ENCODE measurements at places on chromosomes 6 and 20. TPM values are rescaled to one million over a fixed set of nuclear protein-coding genes. Genes with fewer than 3 reads are reported as not detected.

DNA sequence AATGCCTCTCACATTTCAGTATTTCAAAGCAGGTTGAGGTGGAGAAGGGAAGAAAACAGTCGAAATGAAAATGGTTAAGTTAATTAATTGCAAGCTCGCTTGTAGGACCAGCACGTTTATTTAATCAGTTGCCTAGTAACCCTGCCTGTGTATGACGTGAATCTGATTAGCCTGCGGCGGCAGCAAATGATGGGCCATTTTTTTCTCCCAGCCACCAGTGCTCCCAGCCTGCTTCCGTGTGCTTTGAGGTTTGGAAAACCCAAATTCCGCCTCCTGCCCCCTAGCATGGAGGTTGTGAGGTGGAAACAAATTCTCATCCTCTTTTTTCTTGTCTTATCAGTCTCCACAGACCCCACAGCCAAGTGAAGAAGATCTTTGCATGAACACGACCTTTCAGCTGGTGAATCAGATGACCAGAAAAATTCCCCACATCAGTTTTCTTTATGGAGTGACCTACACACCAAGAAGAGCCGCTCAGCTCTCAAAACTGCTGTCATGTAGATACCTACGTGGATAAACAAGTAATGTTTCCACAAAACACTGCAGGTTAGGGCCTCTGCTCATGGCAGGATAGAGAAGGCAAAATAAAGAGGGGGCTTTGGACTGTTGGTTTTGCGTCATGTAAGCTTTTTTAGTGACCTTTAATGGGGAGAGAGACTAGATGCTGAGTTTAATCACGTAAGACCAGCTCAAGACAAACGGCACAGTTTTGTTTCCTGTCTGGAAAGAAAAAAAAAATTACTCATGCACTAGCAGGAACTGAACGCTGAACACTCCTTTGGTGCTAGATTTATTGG lies 572.9 kb upstream of the NOX3 start:
- H3K27me3 ChIP-seq: no peaks in the 10 kb centered on the region
- no peaks in the 10 kb centered on the region for H3K36me3 ChIP-seq
- H3K27ac ChIP-seq: no peak overlapping the region
- H3K4me1 ChIP-seq: no peaks in the 10 kb centered on the region
- DNase-seq: no peak

DNA sequence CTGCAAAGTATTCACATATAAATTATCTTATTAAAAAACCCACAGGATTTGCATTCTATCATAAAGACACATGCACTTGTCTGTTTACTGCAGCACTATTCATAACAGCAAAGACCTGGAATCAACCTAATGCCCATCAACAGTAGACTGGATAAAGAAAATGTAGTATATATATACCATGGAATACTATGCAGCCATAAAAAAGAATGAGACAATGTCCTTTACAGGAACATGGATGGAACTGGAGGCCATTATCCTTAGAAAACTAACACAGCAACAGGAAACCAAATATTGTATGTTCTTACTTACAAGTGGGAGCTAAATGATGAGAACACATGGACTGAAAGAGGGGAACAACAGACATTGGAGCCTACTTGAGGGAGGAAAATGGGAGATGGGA lies 97.0 kb downstream of the FAM217A start:
- H3K27me3 ChIP-seq: no peaks in the 10 kb centered on the region
- no peak overlapping the region for H3K27ac ChIP-seq
- no peak for DNase-seq
- no peaks in the 10 kb centered on the region for H3K36me3 ChIP-seq
- peaks cover 7% of the 10 kb centered on the region for H3K4me1 ChIP-seq

GRCh38 chr6:2978923-2979322 lies 7.6 kb upstream of the SERPINB6 start:
- no peak overlapping the region for H3K27ac ChIP-seq
- no peaks in the 10 kb centered on the region for H3K27me3 ChIP-seq
- H3K4me1 ChIP-seq: peaks cover 13% of the 10 kb centered on the region
- no peak overlapping the region for H3K4me3 ChIP-seq

GRCh38 chr6:145895802-145896201 lies 68.4 kb downstream of the SHPRH start:
- no peaks in the 10 kb centered on the region for H3K27me3 ChIP-seq
- no peaks in the 10 kb centered on the region for H3K4me1 ChIP-seq
- H3K36me3 ChIP-seq: peaks cover 24% of the 10 kb centered on the region
- DNase-seq: no peak
- H3K4me3 ChIP-seq: no peak overlapping the region
- no peak overlapping the region for H3K27ac ChIP-seq

DNA sequence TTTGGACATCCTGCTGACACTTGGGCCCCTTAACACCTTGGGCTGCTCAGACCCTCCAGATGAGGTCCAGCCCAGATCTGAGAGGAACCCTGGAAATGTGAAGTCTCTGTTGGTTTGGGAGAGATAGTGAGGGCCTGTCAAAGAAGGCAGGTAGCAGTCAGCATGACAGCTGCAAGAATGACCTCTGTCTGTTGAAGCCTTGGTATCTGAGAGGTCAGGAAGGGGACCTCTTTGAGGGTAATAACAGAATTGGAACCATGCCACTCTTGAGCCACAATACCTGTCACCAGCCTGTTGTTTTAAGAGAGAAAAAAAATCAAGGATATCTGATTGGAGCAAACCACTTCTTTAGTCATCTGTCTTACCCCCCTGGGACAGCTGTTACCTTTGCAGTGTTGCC lies 4.2 kb downstream of the SYS1 start:
- H3K4me1 ChIP-seq: no peaks in the 10 kb centered on the region
- no peaks in the 10 kb centered on the region for H3K27me3 ChIP-seq
- H3K36me3 ChIP-seq: peaks cover 6% of the 10 kb centered on the region
- no peak overlapping the region for H3K27ac ChIP-seq

GRCh38 chr20:18985551-18985950 lies 172.0 kb downstream of the SCP2D1 start:
- H3K4me1 ChIP-seq: no peaks in the 10 kb centered on the region
- DNase-seq: no peak
- H3K4me3 ChIP-seq: no peak overlapping the region
- no peaks in the 10 kb centered on the region for H3K27me3 ChIP-seq
- no peak overlapping the region for H3K27ac ChIP-seq

DNA sequence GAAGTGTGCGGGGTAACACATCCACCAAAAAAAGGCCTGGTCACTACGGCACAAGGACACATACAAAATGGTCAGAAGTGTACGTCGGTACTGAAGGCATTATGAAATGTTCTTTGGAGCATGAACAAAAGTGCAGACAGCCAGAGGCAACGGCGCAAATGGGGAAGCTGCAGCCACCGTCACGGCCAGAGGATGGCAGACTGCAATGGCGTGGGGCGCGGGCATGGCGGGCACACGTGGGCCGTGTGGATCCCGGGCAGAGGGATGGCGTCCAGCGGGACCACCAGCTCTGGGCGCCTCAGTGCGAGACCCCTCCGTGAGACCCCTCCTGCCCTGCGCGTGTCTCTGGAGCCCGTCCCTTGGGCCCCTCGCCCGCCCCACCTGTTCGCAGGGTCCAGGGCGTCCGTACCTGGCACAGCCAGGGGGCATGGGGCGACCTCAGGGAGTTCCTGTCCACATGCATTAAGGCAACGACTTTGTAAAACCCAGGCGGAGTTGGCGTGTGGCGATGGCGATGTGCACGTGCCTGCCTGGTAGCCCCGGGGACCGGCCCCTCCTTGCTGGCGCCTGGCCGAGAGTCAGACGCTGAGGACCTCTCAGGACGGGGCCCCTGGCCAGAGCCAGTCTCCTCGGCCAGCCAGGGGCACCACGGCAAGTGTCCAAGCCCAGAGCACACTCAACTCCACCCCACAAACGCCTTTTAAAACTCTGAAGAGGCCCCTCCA lies 39.5 kb upstream of the CHRNA4 start:
- H3K4me3 ChIP-seq: no peak overlapping the region
- H3K4me1 ChIP-seq: no peaks in the 10 kb centered on the region
- no peak overlapping the region for H3K27ac ChIP-seq
- H3K27me3 ChIP-seq: no peaks in the 10 kb centered on the region

DNA sequence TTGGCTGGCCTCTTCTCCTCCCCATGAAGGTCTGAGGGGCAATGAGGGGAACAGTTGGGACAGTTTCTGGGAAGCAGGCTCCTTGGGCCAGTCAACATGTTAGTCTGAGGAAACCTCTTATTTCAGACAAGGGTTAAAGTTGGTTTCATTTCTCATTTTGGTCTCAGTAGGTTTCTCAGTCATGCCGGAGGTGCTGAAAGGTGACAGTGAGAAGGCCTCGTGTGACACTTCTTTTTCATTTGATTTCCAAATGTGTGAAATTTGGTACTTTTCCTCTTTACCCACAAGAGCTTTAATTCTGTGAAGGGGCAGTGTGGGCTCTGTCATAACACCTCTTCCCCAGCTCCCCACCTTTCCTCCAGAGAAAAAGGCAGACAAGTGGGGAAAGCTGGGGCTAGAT lies 7.5 kb upstream of the GLP1R start:
- no peaks in the 10 kb centered on the region for H3K36me3 ChIP-seq
- H3K4me1 ChIP-seq: no peaks in the 10 kb centered on the region
- H3K4me3 ChIP-seq: no peak overlapping the region
- DNase-seq: no peak
- no peak overlapping the region for H3K27ac ChIP-seq
- peaks cover 52% of the 10 kb centered on the region for H3K27me3 ChIP-seq

DNA sequence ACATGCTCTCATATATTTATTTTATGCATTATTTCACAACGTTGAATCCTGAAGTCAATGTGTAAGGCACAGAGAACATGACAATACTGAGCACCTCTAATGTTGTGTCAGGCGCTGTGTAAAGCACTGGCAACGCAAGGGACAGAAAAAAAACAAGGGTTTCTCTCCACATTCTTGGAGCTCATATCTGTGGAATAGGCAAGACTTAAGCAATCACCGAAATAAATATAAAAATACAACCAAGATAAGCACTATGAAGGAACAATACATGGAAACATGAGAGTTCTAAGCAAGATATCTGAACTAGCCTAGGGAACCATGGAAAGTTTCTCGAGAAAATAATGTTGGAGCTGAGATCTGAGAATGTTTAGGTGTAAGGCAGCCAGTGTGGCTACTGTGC lies 1.7 kb upstream of the DST start:
- no peak overlapping the region for H3K4me3 ChIP-seq
- H3K4me1 ChIP-seq: peaks cover 6% of the 10 kb centered on the region
- H3K27ac ChIP-seq: no peak overlapping the region

DNA sequence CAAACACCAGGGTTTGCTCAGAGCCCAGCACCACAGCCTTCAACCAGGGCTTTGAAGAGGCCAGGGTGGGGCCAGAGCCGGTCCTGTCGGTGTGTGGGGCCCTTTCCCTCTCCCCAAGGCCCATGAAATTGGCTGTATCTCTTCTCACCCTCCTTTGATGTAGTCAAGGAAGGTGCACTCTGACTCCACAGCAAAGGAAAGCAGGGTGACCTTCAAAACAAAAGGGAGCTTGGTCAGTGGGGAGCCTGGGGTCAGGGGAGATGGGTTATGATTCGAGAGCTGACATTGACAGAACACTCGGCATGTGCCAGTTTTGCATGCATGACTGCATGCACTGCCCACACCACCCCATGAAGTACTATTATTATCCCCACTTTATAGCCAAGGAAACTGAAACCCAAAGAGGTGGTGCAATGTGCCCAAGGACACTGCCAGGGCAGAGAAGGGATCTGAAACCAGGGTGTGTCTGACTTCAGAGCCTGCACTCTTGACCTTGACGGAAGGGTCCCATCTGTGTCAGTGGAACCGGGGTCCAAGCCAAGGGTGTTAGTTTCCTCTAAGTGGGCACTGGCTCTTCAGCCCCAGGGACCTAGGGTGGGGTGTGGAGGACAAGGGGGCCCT lies 55.4 kb downstream of the RAB44 start:
- H3K36me3 ChIP-seq: no peaks in the 10 kb centered on the region
- H3K4me3 ChIP-seq: no peak overlapping the region
- H3K27me3 ChIP-seq: no peaks in the 10 kb centered on the region
- no peaks in the 10 kb centered on the region for H3K4me1 ChIP-seq
- no peak for DNase-seq

- no peak overlapping the region for H3K4me3 ChIP-seq
- H3K4me1 ChIP-seq: no peaks in the 10 kb centered on the region
- DNase-seq: no peak
- peaks cover 54% of the 10 kb centered on the region for H3K36me3 ChIP-seq
- no peak overlapping the region for H3K27ac ChIP-seq
- no peaks in the 10 kb centered on the region for H3K27me3 ChIP-seq
These were observed 18.8 kb upstream of the TBC1D20 start for GRCh38 chr20:481167-481566.

DNA sequence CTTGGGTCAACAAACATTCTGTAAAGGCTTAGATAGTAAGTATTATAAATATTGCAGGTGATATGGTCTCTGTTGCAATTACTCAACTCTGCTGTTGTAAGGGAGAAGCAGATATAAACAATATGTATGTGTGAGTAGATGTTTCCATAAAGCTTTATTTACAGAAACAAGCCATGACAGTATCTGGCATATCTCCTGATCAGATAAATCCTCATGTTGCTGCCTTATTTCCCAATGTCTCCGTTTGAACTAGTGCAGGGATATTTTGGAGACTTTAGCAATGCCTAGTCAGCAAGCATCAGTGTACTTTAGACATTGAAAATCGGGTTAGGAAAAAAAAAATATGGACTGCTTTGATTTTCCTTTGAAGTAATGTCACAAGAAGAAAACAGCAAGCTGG lies 96.1 kb downstream of the LAMA2 start:
- no peaks in the 10 kb centered on the region for H3K4me1 ChIP-seq
- no peak for DNase-seq
- H3K27ac ChIP-seq: no peak overlapping the region

- no peak overlapping the region for H3K4me3 ChIP-seq
- H3K36me3 ChIP-seq: no peaks in the 10 kb centered on the region
- DNase-seq: no peak
These were observed 65.1 kb upstream of the FOXC1 start for GRCh38 chr6:1544603-1545002.

GRCh38 chr6:168385858-168386735 lies 54.9 kb upstream of the SMOC2 start:
- H3K27me3 ChIP-seq: no peaks in the 10 kb centered on the region
- H3K4me1 ChIP-seq: no peaks in the 10 kb centered on the region
- no peak overlapping the region for H3K27ac ChIP-seq
- no peaks in the 10 kb centered on the region for H3K36me3 ChIP-seq

DNA sequence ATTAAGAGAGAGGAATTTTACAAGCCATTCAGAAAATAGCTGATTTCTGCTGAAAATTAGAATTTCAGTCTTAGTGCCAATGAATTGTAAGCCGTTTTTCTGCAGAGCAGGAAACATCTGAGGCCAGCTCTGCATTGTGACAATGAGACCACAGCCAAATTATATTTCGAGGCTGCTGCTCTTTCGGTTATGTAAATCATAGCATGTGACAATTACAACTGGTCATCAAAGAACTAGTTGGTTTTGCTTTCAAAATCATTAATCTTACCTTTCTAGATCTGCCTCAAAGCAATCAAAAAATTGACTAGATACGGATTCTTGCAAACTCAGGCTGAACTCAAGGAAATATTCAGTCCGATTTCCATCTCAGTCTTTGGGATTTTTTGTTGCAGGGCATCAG lies 33.4 kb upstream of the INSM1 start:
- DNase-seq: no peak
- no peaks in the 10 kb centered on the region for H3K27me3 ChIP-seq
- no peaks in the 10 kb centered on the region for H3K4me1 ChIP-seq
- H3K4me3 ChIP-seq: no peak overlapping the region
- no peak overlapping the region for H3K27ac ChIP-seq

- H3K27ac ChIP-seq: peak overlapping the region; percentile 42
- H3K4me3 ChIP-seq: no peak overlapping the region
- H3K4me1 ChIP-seq: peaks cover 6% of the 10 kb centered on the region
- H3K36me3 ChIP-seq: peaks cover 6% of the 10 kb centered on the region
- H3K27me3 ChIP-seq: no peaks in the 10 kb centered on the region
These were observed 1.1 kb upstream of the PTK7 start for GRCh38 chr6:43074847-43075669.

Gene AIF1
- total RNA-seq: not detected

Gene MEP1A
- not detected for total RNA-seq

Gene DPPA5
- total RNA-seq: not detected
